NCI-H2227 treated with DMSO at 0.1 percent for 48 hours (cell line): ENCODE measurements at places on chromosomes 2 and 18.
A peak's percentile ranks its signal among the peaks of the same experiment; 100 is the strongest.

DNA sequence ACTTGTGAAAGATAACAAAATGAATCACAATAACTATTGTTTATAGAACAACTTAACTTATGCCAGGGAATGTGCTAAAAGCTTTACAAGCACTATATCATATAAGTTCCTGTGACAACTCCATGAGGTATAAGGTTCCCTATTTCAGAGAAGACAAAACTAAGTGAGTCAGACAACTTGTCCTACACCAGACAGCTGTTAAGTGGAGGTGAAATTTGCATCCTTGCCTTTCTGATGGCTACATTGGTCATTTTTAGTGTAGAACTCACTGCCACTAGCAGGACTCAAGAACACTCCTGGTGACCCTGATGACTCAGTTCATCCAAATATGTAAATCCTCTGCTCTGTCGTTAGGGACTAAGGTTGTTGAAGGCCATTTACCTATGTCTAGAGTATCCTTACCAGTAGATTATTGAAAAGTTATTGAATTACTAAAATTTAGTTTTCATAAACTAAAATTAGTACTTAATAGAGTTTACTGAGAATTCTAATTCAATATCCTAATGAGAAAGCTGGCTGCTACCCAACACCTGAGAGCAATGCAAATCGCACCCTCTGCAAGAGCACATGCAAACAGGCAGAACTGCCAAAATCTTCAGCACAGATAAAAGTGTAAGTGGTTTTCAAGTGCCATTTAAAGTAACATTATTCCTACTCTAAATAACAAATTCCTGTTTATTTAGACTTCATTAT lies 636.2 kb downstream of the NRXN1 start:
- DNase-seq: no peak

GRCh38 chr2:7867867-7868266 lies 814.0 kb upstream of the ID2 start:
- no peak for DNase-seq

DNA sequence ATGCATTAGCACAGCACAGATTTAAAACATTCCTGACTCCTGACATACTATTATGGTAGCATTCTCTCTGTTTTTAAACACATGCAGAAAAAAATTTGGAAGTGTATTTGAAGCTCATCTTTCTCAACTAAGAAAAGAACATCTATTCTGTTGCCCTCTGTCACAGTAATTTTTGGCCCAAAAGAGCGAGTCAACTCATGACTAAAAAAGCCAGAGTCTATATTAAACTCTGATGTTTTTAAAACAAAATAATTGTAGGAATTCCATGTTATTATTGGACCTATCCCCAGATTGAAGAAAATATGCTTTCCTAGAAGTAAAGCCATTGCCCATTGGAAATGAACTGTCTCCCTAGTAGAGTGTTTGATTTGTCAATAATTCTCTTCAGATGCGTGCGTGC lies 96.7 kb downstream of the CRIM1 start:
- no peak for DNase-seq

DNA sequence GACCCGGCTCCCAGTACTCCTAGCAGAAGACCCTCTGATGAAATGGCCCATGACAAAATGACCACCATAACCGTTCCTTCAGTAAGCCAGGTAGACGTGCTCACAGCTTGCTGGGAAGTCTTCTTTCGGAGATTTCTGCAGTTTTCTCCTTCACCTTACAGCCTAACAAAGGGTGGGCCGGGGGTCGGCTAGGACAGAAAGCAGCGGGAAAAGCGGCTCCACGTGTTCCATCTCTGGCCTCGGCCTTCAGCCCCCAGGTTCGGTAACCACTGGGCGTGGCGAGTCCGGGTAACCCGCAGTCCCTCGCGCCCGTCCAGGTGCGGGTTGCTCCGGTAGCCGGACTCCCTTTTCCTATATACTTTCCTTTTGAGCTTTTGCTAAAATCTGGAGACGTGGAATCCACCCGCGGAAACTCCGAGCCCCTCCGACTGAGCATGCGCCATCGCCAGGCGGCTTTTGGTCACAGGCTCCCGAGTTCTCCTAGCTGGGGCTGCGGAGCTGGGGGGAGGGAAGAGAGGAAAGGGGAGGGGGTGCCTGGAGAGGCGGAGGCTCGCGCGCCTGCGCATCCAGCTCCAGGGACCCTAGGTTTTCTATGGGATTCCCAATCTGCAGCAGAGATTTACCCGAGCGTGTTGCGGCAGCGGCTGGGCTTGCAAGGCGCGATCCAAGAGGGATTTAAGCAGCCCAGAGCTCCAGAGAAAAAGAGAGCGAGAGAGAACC lies at the start of gene VSNL1:
VSNL1 (plus strand) TSS at position 604 of the 720 bp plus-strand sequence. CDS start 51,379 bp downstream, outside the sequence.
- DNase-seq: peak; percentile 97

GRCh38 chr2:73832930-73833329 lies 4.2 kb downstream of the STAMBP start:
- DNase-seq: no peak

- no peak for DNase-seq
Measured at GRCh38 chr18:67581178-67581577, 64.7 kb upstream of the DSEL start.

DNA sequence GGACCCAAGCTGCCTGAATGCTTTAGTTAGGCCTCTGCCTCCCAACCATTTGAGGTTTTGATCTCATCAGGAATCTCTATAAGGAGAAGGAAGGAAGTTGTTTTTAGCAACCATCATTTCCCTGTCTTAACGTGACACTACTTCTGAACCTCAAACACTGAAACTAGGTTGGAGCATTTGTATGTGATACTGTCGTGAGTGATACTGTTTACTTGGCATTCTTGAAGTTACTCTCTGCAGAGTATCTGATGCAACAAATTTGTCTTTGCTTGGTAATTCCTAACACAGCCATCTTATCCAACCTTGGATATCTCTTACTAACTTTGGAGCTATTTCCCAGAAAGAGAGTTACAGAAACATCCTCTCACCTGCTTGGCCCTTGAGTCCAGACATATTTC lies 22.1 kb downstream of the TTLL4 start:
- DNase-seq: no peak

- no peak for DNase-seq
Measured at GRCh38 chr18:27004056-27004829, 138.7 kb upstream of the AQP4 start.

GRCh38 chr2:53575721-53576124 lies 191.9 kb upstream of the CHAC2 start:
- DNase-seq: peak; percentile 82

- DNase-seq: no peak
Measured at GRCh38 chr2:7060631-7061449, 143.6 kb downstream of the RNF144A start.

GRCh38 chr2:156215656-156216055 lies 116.9 kb downstream of the NR4A2 start:
- DNase-seq: no peak

DNA sequence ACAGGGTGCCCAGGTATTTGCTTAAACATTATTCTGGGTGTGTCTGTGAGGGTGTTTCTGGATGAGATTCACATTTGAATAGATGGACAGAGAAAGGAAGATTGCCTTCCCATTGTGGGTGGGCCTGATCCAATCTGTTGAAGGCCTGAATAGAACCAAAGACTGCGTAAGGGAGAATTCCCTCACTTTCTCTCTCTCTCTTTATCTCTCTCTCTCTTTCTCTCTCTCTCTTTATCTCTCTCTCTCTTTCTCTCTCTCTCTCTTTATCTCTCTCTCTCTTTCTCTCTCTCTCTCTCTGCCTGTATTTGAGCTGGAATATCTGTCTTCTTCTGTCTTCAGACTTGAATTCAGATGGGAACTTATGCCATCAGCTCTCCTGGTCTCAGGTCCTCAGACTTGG lies 148.4 kb downstream of the FAM124B start:
- no peak for DNase-seq

DNA sequence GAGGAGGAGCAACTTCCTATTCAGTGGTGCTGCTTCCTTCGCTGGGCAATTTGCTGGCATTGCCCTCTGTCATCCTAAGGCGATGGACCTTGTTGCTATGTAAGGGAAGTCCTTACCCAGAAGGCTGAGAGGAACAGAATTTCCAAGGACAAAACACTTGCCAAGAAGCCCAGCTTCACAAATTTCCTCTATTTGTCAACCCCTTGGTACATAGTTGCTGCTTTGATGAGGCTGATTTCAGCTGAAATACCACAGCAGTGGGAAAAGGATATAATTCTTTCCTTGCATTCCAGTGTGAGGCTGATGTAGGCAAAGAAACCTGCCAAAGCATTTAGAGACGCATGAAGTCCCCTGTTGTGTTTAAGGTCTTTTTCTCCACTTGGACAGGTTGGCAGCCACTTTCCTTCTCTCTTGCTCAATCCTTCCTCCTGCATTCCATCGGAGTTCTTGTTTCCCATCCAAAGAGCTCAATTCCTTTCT lies 16.4 kb upstream of the ST3GAL5 start:
- DNase-seq: no peak

DNA sequence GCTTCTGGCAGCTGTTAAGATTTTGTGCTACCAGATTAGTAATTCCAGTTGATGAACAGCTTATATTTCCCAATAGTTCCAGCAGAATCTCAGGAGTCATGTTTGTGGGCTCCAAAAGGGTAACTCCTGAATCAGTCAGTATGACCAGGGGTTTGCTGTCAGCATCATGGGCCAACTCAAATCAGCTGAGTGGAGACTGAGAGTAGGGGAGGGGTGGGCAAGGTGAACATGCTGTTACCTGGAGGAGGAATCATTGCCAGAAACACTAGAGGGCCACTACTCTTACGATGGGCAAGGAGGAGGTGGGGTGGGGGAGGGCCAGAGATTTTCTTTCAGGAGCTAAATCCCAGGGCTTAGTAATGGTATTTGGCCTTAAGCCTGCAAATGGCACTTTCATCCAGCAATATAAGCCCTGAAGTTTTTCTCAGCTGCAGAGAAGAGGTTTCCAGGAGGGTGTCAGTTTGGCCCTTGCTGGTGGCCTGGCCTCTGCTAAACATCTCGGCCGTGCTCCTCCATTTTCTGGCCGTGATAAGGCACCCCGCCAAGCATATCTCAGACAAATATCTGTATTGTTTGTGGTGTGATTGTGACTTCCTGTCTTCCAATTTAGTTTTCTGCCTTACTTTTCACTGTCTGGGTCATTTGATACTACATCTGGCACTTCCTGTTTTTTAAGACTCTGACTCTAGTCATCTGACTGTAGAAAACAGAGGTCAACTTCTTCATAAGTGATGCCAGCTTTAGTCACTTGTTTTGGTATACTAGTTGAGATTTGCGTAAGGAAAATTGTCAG lies 120.5 kb upstream of the CXCR4 start:
- no peak for DNase-seq

DNA sequence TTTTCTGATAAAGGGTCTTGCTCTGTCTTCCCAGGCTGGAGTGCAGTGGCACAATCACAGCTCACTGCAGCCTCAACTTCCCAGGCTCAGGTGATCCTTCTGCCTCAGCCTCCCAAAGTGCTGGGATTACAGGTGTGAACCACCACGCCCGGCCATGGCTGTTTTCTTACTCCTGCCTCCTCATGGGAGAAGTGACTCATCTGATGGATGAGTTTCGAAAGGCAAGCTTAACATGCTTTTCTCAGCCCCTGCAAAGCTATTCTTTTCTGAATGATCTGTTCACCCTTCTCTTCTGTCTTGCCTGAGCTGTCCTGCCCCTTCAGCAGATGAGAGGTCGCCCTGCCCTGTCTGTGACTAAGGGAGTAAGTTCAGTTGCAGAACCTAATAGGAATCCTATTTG lies 929 bp upstream of the CREG2 start:
- DNase-seq: no peak

DNA sequence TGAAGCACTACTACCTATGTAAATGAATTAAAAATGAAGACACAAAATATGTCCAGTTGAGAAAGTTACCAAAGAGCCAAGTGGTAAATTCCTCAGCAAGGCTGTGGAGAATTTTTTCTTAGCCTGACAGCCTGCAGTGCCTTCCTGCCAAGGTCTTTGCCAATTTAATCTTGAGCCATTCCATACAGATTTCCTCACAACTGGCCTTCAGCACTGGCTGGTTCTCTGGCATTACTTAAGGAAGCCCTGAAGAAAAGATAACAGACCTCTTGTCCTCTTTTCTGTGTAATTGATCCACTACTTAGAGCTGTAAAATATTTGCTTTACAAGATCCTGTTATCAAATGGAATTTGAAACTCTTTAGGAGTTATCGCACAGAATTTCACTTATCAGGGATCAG lies 334.2 kb upstream of the LRRTM1 start:
- no peak for DNase-seq

DNA sequence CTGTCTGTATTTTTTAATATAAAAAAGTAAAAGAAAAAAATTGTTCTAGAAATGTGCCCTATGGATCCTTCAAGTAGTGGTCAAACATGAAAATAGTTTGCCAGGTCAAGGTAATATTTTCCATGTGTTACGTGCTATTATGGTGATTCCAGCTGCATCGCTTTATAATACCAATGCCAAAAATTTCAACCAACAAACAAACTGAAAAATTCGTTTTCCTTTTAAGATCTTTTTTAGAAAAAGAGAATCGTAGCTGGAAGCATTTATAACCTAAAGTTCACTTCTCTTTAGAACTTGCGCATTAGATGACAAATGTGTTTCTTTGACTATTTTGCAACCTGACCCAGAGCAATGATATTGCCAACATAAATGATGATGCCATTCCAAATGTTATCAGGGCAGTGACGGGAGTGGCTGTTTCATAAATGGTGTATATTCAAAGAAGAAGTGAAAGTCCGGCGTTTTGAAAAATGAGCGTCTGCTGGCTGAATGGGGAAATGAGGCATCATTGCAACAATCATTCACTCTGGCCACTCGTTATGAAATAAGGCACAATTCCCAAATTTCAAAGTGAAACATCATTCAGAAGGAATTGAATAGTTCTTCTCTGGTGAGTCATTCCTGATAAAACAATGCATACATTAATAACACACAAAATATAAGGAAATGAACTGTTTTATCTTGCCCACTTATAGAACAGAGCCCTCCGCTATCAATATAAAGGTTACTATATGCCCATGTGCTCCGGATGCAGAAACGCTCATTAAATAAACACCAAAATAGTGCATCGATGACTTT lies 297.4 kb downstream of the TGIF1 start:
- DNase-seq: no peak
